ENCODE measurements at places on chromosomes 16 and 17. TPM values are rescaled to one million over a fixed set of nuclear protein-coding genes. Genes with fewer than 3 reads are reported as not detected.

VASN gene
- total RNA-seq: 3.6 TPM

CLEC19A gene
- total RNA-seq: 0.08 TPM

KRT12 gene
- total RNA-seq: not detected

CDT1 gene
- 32.5 TPM for total RNA-seq

LRRC45 gene
- 13.4 TPM for total RNA-seq

PHOSPHO1 gene
- 1.1 TPM for total RNA-seq

NTN1 gene
- total RNA-seq: 0.64 TPM

FOXN1 gene
- total RNA-seq: 0.02 TPM

CDH13 gene
- total RNA-seq: not detected

KCNJ18 gene
- not detected for total RNA-seq

MT4 gene
- total RNA-seq: not detected

KRT25 gene
- total RNA-seq: not detected

CAMKK1 gene
- 25.6 TPM for total RNA-seq

SPNS3 gene
- not detected for total RNA-seq

INCA1 gene
- total RNA-seq: 1.2 TPM

CCL4L2 gene
- not detected for total RNA-seq

CLEC18C gene
- 0.13 TPM for total RNA-seq

Measured in A549 treated with dexamethasone at 1 μM for 4 hours (cell line).